ENCODE measurements at places on chromosomes 11 and 22. TPM values are rescaled to one million over a fixed set of nuclear protein-coding genes. Genes with fewer than 3 reads are reported as not detected.
A peak's percentile ranks its signal among the peaks of the same experiment; 100 is the strongest.

DNA sequence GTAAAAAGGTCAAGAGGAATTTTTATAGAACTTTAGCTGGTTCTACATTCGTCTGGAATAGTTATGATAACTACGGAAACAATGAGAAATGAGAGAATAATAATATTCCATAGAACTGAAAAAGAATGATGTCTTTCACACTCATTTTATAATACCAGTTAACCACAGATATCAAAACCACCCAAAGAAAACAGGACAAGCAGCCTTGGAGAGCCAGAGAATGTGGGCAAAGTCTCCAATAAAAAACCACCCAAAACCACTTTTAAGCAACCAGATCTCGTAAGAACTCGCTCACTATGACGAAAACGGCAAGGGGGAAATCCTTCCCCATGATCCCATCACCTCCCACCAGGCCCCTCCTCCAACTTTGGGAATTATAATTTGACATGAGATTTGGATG, 60.8 kb downstream of the ARHGAP32 start:
- H3K4me3 ChIP-seq = no peak overlapping the region
- no peaks in the 10 kb centered on the region for H3K36me3 ChIP-seq
- H3K4me1 ChIP-seq = no peaks in the 10 kb centered on the region
- DNase-seq = no peak
- no peak overlapping the region for H3K27ac ChIP-seq

OR5B21 gene
- not detected for total RNA-seq

NLRP6 gene
- total RNA-seq = not detected

KDM4D gene
- total RNA-seq = 1.2 TPM

DNA sequence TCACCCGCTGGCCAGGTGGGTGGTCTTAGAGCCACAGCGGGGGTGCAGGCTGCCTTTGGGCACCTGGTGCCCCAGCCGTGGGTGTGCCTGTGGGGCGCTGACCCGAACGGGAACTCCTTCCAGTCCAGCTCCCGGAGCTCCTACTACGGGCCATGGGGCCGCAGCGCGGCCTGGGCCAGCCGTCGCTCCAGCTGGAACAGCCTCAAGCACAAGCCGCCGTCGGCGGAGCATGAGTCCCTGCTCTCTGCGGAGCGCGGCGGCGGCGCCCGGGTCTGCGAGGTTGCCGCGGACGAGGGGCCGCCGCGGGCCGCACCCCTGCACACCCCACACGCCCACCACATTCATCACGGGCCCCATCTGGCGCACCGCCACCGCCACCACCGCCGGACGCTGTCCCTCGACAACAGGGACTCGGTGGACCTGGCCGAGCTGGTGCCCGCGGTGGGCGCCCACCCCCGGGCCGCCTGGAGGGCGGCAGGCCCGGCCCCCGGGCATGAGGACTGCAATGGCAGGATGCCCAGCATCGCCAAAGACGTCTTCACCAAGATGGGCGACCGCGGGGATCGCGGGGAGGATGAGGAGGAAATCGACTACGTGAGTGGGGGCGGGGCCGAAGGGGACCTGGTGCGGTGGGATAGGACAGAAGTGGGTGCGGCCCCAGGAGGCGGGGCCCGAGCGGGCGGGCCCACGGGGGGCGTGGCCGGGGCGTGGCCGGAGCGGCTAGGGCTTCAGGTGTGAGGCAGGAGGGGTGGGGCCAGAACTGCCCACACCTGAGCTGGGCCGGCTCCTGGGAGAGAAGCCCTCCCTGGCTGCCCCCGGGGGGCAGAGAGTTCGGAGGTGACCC, 91.5 kb downstream of the CACNA1I start:
- H3K4me3 ChIP-seq = no peak overlapping the region
- H3K36me3 ChIP-seq = no peaks in the 10 kb centered on the region
- DNase-seq = peak; percentile 72
- no peak overlapping the region for H3K27ac ChIP-seq
- peaks cover 7% of the 10 kb centered on the region for H3K4me1 ChIP-seq
- H3K27me3 ChIP-seq = peaks cover 1% of the 10 kb centered on the region

All from Caco-2 (cell line).